Ovary (tissue), 10 donors: ENCODE measurements at places on chromosomes 7 and 10. TPM values are rescaled to one million over a fixed set of nuclear protein-coding genes. Genes with fewer than 3 reads are reported as not detected.

The ABCB1 gene
- total RNA-seq: 13.2 TPM

The GJD4 gene
- total RNA-seq: not detected

The SMARCD3 gene
- total RNA-seq: 97.0 TPM

- no peak for DNase-seq
Observed at GRCh38 chr7:141359262-141359661, 191.9 kb upstream of the AGK start.

The HECW1 gene
- total RNA-seq: 1.6 TPM

The PON3 gene
- total RNA-seq: 14.6 TPM

The SLC26A5 gene
- 0.12 TPM for total RNA-seq

GRCh38 chr7:31640381-31640780, 46.6 kb upstream of the PPP1R17 start:
- no peak for DNase-seq

The DDC gene
- 0.35 TPM for total RNA-seq

DNA sequence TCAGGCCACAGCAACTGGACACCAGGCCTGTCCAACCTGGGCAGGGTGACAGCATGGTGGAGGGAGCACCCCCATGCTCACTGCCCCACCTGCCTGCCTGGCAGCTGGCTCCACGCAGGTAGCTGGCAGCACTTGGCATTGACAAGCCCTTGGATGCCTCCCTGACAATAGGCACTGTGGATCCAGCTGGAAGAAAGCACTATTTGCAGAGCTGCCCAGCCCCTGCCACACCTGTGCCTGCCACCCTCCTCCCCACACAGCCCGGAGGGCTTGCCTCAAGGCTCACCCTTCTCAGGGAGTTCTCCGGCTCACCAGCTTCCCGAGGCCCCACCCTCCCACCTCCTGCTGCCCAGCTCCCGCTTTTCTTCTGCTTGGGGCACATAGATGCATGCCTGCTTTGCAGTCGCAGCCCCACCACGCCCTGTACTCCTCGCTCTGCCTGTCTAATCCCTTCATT, 160.1 kb downstream of the NEURL1 start:
- DNase-seq: no peak

DNA sequence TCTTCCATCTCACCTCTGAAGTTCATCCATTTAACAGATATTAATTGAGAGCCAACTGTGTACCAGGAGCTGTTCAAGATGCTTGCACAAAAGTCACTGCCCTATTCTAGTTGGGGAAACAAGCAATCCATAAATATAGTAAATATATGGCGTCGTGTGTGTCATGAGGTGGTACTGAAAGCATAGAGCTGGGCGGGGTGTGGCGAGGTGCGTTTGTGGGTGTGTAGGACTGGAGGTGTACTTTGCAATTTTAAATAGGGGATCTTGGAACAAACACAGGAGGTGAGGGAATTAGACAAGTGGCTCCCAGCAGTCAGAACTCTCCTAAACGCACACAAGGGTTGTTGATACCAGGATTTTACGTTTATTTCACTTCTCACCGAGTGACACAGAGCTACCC, 490 bp upstream of the ZNF239 start:
- no peak for DNase-seq

GRCh38 chr7:108723381-108723814, 153.7 kb downstream of the DNAJB9 start:
- no peak for DNase-seq

The ADRB1 gene
- 0.24 TPM for total RNA-seq

- DNase-seq: no peak
Observed at GRCh38 chr10:18455086-18455884, 196.1 kb downstream of the NSUN6 start.

DNA sequence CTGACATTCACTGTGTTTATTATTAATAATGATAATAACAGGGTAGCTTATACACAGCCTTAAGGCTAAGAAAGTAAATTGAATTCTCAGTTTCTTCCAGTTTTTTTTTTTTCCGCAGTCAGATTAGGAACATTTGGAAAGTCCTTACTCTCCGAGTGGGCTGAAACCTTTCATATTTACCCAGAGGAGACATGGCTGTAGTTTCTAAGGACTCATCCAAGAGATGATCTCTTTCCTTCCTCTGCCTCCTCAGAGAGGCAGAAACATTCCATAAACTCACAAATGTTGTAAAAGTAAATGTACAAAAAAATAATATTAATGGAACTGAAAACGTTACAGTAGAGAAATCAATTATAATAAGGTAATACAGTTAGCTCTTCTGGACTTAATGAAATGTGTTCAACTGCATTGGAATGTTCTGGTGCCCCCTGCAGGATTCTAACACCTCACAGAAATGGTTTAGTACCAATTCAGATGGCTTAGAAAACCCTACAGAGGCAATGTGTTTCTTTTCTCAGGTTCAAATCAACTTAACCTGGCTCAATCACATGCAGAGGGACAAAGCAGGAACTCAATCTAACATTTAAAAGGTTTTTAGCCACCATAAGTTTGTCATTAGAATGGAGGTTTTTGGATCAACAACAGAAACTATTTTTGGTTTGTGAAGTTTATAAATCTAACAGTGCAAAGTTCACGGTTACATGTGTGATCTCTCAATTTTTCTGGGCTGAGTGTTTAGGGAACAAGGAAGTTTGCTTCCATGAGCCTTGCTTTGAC, 71.7 kb downstream of the ICA1 start:
- DNase-seq: peak; percentile 33

- DNase-seq: peak; percentile 13
Observed at GRCh38 chr7:921581-922333, 32.7 kb downstream of the ADAP1 start.

DNA sequence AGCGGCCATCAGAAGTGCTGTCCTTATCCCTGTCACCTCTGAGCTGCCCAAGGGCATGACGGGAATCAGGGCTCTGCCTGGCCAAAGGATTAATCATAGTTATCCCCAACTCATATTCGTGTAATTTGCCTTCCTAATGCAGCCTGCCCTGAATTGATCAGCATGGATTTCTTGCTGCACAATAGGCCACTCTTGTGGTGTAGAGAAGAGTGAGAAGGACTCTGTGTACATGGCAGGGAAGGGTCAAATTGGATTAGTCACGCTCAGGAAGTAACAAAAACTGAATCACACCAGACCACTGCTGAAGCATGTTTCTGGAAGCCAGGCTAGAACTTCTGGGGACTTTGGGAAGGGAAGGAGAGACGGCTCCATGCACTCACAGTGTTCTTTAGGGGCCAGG, 227.0 kb downstream of the BUB3 start:
- DNase-seq: no peak

The TPST1 gene
- total RNA-seq: 42.5 TPM

The DNAJB12 gene
- total RNA-seq: 42.2 TPM

The TMEM225B gene
- total RNA-seq: 1.4 TPM

GRCh38 chr10:94353336-94353735, 9.4 kb downstream of the NOC3L start:
- DNase-seq: no peak

The ZNHIT1 gene
- 36.2 TPM for total RNA-seq

The COL1A2 gene
- total RNA-seq: 438 TPM

DNA sequence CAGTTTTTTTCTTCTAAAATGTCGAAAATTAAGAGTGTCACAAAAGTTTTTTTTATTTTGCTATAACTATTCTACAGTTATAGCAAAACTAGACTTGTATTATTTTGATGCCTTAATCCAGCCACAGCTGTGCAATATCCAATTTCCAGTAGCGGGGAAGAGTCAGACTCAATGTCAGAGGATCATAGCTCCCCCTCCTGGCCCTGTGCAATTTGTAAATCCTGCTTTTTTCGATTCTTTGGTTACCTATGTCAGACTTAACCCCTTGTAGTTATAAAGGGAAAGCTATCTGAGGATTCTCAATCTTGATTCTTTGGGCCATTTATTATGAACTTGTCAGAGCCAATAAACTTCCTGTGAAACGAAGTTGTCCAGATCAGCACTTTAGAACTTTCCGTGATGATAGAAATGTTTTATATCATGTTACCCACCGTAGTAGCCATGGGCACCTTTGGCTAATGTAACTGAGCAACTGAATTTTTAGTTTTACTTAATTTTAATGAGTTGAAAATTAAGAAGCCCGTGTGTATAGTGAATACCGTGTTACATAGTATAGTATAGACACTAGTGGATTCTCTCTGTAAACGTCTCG, 87.7 kb upstream of the PRKCQ start:
- DNase-seq: no peak

GRCh38 chr10:17074541-17074847, 55.1 kb downstream of the CUBN start:
- DNase-seq: no peak

- no peak for DNase-seq
Observed at GRCh38 chr7:25615593-25615992, 387.3 kb upstream of the NPVF start.

GRCh38 chr10:119724593-119725516, 995 bp upstream of the INPP5F start:
- DNase-seq: peak; percentile 23

DNA sequence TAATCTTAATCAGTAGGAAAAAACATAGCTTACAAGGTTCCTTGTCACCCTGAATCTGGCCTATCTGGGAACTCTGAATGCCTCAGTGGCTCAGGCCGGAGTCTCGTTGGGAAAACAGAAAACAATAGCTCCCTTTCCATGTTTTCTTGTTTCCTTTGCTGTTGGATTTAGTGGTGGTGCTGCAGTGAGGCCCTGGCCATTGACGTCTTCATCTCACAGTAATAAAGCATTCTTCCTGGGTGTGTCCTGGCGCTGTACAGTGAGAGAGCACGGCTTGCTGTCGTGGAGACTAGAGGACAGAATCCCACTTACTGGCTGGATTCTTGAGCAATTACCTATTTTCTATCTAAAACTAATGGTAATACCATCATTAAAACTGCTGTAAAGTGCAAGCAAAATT, 1.3 kb upstream of the SPOCK2 start:
- DNase-seq: no peak

DNA sequence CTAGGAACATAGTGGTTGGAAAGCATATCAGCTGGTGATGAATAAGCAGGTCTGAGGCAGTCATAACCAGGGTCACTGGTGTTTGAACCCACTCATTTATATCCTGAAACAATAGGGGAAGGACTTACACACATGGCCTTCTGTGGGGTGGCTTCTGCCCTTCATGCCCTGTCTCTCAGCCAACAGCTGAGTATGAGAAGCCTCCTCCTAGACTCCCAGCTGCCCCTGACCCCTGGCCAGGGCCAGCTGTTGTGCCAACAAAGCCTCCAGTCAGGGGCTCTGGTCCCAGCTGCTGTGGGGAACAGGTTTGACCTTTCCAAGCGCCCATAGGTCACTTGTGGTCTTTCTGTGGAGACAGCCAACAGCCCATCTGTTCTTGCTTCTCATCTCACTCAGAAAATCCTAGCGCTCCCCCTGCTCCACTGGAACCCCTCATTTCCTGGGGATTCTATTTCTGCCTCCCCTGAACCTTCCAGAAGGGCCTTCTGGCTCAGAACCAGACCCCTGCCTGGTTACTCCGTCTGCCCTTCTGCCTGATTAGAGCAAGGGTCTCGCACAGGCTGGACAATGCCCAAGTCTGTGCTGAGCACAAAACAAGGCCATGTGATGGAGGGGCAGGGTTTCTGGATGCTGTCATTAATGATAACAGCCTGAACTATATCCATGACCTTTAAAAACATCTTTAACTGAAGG, 9.7 kb upstream of the PURB start:
- no peak for DNase-seq

GRCh38 chr7:28722684-28723083, 235.4 kb downstream of the TRIL start:
- DNase-seq: no peak

GRCh38 chr10:48634198-48634983, 29.5 kb upstream of the ARHGAP22 start:
- no peak for DNase-seq

GRCh38 chr7:117269417-117269816, 53.4 kb downstream of the WNT2 start:
- DNase-seq: no peak

DNA sequence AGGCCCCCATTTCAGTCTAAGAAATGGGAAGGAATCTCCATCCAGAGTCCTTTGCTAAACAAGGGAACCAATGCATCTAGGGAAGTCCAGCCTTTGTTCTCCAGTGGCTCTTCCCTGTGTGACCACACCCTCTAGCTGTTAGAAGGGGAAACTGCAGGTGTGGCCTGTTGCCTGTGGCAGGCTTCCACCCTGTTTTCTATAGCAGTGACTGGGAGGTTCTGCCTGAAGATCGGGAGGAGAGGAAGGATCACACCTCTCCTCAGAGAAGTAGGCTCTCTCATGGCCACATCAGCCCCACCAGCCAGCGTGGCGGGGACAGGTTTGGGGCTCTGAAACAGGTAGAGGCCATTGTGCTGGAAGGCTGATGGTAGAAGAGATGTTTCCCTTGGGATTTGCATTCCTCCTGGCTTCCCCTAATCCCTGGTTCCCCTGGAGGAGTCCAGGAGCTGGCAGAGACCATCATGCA, 47.7 kb upstream of the TRIM8 start:
- DNase-seq: peak; percentile 56

DNA sequence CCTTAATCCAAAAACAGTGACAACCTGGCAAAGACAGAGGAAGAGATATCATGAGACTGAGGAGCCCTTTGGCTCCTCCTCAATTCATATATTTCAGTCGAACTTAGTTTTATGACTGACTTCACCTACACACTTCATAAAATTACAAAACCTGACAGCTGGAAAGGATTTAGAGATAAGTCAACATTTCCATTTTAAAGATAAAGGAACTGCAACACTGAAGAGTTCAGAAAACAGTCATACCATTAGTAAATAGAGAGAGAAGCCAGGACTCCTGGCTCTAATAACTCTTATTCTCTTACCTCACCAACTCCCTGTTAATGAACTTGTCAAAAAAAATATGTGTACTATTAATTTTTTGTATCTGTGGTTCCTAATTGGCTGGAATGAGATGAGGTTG, 141.0 kb upstream of the COL1A2 start:
- DNase-seq: no peak
